ENCODE measurements at places on chromosomes 3 and 15.

DNA sequence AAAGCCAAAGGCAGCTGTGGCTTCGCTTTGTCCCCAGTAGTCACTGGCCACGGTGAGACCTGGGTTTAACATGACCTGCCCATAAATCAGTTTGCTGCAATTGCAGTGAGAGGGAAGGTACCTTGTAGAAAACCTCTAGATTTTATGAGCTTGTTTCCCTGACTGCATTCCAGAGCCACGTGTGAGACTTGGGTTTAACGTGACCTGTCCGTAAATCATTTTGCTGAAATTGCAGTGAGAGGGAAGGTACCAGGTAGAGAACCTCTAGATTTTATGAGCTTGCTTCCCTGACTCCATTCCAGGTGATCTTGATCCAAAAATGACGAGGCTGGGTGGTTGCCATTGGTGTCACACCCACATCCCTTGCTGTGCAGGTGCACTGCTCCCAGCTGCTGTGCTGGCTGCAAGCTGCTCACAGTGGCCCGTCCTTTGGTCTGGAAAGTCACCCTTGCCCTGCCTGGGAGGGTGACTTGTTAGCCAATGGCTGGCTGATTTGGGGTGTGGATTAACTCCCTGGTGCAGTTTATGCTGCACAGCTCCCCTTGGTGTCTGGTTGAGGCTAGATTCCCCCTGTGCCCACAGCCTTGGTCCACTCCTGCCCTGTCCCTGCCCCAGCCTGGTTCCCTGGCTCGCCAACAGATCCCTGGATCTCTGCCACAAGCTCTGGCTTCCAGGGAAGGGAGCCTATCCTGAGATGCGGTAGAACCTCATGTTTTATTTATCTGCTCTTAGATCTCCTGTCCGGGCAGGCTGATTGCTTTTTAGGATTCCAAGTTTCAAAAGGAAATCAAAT is 192.7 kb upstream of the CTDSPL start:
- DNase-seq = no peak

DNA sequence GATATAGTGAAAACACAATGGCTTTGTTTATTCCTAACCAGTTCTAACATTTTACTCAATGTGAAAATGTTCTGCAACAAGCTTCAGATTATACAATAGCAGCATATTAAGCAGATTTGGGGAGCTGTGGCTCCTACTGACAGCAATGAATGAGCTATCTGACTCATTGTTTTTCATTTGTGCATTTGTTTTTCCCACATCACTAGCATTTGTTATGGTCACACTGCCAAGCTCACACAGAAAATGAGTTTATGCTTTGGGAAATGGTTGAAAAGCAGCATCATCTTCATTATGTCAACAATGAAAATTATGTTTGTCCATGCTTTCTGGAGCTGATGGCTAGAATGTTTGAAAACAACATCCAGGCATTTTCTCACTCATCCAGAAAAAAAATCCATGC is 53.5 kb downstream of the ZPLD1 start:
- DNase-seq = no peak

DNA sequence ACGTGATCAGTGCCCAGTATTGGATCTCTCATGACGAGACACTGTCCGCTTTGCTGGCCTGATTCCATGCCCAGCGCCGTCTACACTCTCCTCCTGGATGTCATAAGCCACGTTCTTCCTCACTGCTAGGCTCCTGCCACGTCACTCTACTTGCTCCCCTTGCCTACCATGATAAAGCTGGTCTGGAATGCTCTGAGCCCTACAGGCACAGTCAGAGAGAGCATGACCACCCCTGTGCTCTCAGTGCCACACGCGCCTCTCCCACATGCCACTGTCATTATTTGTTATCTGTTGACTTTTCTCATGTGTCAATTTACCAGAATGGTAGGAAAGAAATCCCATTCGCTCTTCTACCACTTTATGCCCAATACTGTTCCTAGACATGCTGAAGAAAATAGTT is 148.6 kb downstream of the ANO10 start:
- no peak for DNase-seq

DNA sequence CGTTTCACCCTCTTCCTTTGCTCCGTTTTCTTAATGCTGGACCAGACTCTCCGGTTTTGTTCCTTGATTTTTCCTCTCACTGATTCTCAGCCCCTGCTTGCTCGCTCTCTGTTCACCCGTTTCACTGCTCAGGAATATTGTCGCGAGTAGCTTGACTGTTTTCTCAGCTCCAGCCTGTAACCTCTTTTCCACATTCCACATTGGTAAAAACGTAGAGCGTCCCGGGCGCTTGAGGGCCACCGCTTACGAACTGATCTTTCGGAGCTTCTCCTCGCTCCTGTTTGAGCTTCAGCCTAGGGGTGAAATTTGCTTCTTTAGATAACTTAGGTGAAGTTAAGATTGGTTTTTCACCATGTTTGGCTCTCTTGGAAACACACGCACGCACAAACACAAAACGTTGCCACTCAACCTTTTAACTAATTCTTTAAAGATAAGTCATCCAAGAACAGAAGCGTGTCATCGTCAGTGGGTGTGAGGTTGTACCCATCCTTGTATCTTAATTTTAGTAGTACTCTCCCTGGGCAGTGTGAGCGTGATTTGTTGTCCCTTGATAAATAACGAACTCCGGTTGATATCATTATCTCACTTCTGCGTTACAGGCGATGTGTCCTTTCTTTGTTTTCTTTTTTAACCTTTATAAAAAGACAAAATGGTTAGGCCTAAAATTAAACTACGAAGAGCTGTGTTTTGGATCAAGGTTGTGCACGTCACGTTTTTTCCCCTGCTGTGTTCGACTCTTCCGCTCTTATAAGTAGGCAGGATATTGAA is 1.0 kb downstream of the PAK2 start:
- DNase-seq = no peak

DNA sequence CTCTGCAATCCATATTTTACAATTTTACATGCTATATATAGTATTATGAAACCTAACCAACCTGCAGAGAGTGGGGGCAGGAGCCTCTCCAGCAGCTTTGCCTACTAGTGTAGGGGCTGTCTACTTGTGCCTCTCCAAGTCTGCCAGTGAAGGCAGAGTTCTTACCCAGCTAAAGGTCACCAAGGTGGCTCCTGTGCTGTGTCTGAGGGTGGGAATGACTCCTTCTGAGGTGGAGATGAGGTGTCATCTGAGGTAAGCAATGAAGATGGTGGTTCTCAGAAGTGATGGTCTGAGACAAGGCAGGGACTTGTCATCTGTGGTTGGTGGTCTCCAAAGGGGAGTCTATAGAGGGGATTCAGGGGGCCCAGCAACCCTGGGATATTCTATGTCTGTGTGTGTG is 47.5 kb downstream of the SACM1L start:
- DNase-seq = no peak

DNA sequence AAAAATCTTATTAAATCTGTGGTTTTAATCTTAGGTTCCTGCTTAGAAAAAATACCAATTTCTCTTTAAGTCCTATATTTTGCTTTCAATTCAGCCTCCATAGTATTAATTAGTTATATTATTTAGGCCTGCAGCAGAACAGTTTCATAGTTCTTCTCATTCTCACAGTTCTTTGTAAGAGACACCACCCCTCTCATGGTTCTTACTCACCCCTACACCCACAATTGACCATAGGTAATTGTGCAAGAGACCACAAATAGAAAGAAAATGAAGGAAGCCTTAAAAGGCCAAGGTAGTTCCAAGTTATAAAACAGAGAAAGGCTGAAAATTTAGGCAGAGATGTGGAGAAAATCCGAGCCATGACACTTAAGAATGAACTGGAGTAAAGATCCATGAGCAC is 415.3 kb downstream of the TIGIT start:
- DNase-seq = no peak

DNA sequence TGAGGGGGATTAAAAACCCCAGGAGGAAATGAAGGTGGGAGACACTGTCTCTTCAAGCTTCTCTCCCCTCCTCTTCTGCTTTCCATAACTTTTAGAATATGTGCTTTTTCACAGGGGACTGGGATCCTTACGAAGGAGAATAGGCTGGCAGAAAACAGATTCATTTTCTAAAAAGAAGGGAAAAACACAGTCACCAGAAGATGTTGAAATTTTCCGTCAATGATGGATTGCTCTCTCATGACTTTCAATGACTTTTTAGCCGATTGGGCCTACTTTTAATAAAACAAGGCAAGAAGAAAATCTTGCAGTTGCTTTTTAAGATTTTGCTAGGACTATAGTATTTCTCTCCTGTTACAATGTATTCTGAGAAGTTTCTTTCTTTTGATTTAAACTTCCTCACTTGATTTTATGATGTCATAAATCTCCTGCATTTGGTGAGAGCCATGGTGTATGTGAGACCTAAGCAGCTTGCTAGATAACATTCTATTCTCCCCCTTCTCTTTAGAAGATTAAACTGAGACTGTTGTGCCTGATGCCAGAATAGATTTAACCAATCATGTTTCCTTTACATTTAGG is 241.2 kb downstream of the FEZF2 start:
- no peak for DNase-seq

DNA sequence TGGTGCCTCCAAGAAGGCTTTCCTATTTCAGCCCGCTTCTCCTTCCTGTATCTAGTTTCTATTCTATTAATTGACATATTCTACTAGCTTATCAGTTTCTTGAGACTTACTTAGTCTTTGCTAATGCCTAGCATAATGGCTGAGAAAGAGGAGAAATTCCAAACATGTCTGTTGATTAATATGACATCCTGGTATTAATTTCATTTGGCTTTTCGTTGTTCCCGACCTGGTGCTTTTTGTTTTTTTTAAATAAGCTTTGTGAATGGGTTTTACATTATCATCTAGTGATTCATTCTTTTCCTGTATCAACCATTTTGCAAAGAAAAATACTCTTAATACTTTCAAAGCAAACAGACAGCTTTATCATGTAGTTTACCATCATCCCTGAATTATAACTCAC is 13.1 kb downstream of the WDR53 start:
- no peak for DNase-seq

- no peak for DNase-seq
Measured at GRCh38 chr3:132817646-132818177, 95.5 kb upstream of the NPHP3 start.

- DNase-seq = no peak
Measured at GRCh38 chr3:38835939-38836338, 19.9 kb upstream of the SCN10A start.

GRCh38 chr3:77868725-77869124 is 828.8 kb downstream of the ROBO2 start:
- DNase-seq = no peak

- no peak for DNase-seq
Measured at GRCh38 chr15:90711842-90712241, 5.3 kb upstream of the BLM start.

- DNase-seq = no peak
Measured at GRCh38 chr3:114846779-114847178, 300.3 kb downstream of the ZBTB20 start.

DNA sequence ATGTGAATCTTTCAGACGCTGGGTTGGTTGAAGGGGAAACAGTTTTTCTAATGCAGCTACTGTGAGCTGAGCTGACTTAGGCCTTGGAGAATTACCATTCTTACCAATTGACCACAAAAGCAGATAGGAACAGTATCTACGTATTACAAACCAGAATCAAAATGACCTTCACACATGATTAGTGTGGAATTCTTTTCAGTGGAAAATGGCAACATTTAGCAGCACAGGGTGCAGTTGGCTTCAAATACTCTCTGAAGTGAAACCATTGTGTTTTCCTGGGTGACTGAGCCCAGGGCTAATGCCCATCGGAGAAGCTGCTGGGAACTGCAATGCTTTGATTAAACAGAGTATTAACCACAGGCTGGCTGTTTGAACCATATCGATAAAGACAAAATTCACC is 40.2 kb upstream of the GOLGA8J start:
- no peak for DNase-seq

DNA sequence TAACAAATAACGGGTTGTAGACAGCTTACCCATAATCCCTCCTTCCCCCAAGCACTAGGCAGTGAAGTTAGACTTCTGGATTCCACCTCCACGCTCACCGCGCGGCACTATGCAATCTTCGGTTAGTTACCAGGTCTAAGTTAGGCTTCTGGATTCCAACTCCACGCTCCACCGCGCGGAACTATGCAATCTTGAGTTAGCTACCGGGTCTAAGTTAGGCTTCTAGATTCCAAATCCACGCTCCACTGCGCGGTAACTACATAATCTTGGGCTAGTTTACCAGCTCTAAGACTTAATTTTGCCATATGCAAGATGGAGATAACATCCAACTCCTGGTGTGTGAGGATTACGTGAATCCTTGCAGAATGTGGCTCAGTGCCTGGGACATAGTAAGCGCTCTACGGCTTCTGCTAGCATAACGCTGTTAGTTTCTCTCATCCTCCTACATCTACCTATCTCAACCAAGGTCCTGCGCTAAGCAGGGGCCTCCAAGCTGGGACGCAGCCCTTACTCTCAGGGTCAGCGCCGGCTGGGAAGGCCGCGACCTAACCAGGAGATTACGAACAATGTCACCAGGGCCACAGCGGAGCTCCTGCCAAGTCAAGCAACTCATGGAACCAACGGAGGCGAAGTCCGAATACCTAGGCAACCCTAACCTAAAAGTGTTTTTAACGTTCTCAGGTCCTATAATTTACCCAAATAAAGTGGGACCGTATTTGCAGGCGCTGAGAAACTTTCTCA is 497 bp upstream of the RPLP1 start:
- no peak for DNase-seq

DNA sequence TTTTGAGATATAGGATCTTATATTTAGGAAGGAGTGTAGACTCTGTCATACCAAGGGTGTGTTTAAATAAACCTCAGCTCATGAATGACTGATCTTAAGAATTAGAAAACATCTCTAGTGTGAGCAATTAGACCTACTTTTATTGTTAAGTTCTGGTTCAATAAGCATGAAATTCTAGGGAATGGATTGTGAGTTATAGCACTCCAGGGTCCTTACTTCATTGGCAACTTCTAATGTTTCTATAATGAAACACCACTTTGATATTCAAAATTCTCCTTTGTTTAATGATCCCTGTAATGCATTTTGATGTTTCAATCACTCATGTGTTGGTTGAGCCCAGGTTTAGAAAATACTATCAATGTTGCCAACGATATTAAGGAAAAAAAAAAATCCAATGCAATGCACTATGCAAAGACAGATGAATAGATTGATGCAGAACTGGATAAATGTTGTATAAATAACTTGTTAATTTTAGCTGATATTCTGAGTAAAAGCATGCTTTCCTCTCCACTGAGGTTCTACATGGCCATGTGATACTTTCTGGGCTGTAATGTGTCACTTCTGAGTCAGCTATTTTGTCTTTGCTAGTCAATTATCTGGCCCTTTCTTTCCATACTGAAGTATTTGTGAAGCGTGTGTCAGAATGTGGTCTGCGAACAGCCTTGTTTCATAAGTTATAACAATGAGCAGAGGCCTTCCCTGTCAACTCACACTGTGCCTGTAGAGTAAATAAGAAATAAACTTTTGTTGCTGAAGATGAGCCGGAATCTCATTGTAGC is 1035.9 kb downstream of the PLOD2 start:
- DNase-seq = no peak

DNA sequence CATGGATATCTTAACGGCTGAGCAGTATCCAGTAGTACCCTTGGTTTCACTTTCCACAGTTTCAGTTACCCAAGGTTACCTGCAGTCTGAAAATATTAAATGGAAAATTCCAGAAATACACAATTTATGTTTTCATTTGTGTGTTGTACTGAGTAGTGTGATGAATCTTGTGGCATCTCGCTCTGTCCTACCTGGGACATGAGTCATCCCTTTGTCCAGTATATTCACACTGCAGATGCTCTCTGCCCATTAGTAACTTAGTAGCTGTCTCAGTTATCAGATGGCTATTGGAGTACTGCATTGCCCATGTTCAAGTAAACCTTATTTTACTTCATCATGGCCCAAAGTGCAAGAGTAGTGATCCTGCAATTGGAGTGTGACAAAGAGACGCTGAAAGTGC is 26.1 kb downstream of the GASK1A start:
- DNase-seq = no peak

Data from iPS DF 6.9 (cell line).